Dorsolateral prefrontal cortex (tissue), 122 donors: ENCODE measurements at places on chromosomes 6 and 20.

- DNase-seq = no peak
These were observed 193.3 kb downstream of the LY86 start for GRCh38 chr6:6781873-6782227.

- no peak for DNase-seq
These were observed 430.1 kb upstream of the JAG1 start for GRCh38 chr20:11103866-11104265.

DNA sequence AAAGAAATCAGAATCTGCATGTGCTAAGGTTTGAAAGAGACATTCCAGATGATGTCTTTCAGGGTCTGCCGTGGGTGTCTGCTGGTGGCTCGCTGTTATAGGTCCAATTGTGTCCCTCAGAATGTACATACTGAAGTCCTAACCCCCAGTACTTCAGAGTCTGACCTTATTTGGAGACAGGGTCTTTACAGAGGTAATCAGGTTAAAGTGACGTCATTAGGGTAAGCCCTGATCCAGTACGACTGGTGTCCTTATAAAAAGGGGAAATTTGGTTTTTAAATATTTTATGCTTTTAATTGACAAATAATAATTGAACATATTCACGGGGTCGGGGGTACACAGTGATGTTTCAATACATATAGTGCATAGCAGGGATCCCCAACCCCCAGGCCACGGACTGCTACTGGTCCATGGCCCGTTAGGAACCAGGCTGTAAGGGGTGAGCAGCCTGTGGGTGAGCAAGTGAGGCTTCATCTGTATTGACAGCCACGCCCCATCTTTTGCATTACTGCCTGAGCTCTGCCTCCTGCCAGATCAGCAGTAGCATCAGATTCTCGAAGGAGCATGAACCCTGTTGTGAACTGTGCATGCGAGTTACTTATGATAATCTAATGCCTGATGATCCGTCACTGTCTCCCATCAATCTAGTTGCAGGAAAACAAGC lies 33.2 kb upstream of the SLC22A23 start:
- DNase-seq = no peak

DNA sequence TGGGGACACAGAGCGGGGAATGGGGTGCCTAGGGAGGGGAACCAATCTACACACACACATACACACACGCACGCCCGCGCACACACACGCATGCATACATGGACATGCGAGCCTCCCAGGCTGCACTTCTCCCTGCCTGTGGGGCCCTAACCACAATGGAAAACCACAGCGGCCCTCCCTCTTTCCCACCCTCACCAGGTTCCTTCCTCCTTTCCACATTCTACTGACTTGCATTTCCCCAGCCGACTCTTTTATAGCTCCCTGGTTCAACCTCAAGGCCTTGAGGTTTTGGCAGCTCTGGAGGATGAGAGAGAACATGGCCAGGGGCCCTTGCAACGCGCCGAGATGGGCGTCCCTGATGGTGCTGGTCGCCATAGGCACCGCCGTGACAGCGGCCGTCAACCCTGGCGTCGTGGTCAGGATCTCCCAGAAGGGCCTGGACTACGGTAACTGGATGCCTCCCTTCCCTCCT lies at the start of gene BPI:
TSS of gene BPI (plus strand) at position 249 of the 472 bp plus-strand sequence. CDS start at position 317, 68 bp downstream.
- DNase-seq = no peak

- no peak for DNase-seq
These were observed 184.1 kb upstream of the SULF2 start for GRCh38 chr20:47969426-47969825.

DNA sequence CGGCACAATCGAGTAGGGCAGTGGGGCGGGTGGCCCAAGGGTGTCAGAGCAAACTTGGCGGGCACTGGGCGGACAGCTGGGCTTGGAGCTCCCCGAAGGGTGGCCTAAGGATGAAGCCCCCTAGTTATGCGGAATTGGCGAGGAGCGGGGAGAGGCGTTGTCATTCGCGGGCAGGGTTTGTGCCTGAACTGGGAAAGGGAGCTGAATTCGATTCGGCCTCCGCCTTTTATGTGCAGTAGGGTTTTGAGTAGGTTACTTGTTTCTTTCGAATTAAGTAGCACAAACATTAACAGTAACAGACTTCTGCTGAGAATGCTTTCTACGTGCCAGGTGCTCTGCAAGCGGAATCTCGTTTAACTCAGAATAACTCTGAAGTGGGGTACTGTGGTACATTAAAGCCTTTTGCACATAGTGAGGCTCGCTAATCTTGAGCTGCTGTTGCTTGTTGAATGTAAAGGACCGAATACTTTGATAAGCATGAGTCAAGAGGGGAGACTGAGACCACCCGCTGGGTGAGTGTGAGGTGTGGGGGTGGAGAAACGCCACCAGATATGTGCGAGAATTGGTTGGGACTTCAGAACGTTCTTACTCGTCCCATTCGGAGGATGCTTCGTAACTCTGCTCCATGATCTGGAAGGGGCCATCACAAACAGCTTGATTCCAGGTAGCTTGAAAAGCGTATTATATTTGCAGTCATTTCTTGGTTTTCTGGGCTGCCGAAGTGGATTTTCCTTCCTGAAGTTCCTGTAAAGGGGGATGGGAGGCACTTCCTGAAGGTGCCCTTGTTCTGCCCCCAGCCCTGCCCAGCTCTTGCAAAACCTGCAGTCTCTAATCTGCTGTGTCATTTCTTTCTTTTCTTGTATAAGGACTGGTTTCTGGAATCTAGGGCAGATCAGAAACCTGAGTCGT lies 833 bp downstream of the RAB5IF start:
- DNase-seq = no peak

- no peak for DNase-seq
These were observed 36.5 kb downstream of the ZNF217 start for GRCh38 chr20:53557130-53557529.
